Activated B cell treated with CpG ODN at 0.5 μM for 24 hours (primary cell): ENCODE measurements at places on chromosomes 7 and 10.

DNA sequence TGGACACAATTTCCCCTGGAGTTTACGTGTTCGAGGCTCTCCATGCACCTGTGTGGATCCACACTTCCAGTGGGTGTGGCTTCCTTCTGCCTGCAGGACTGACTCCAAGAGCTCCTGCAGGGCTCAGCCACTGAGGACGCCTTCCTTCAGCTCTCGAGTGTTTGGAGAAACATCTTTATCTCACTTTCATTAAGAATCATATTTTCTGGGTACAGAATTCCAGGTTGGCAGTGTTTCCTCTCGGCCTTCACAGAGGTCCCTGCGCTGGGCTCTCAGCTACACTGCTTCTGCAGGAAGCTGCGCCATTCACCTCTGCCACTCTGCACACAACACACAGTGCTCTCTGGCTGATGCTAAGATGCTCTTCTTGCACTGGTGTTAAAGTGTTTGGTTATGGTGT is 69.9 kb upstream of the NKX6-2 start:
- no peaks in the 10 kb centered on the region for H3K36me3 ChIP-seq
- H3K27ac ChIP-seq = no peak overlapping the region
- DNase-seq = peak; percentile 2
- H3K27me3 ChIP-seq = peaks cover 7% of the 10 kb centered on the region
- H3K4me3 ChIP-seq = no peak overlapping the region

GRCh38 chr7:91263384-91264045 is 718 bp upstream of the FZD1 start:
- peaks cover 21% of the 10 kb centered on the region for H3K4me1 ChIP-seq
- H3K4me3 ChIP-seq = peak overlapping the region; percentile 90
- H3K27me3 ChIP-seq = peaks cover 36% of the 10 kb centered on the region
- peaks cover 2% of the 10 kb centered on the region for H3K36me3 ChIP-seq

- H3K27ac ChIP-seq = no peak overlapping the region
- no peaks in the 10 kb centered on the region for H3K27me3 ChIP-seq
- H3K4me3 ChIP-seq = no peak overlapping the region
- peaks cover 53% of the 10 kb centered on the region for H3K4me1 ChIP-seq
- H3K36me3 ChIP-seq = peaks cover 43% of the 10 kb centered on the region
- DNase-seq = no peak
These were observed 7.3 kb downstream of the DMTF1 start for GRCh38 chr7:87159538-87159937.

- no peaks in the 10 kb centered on the region for H3K4me1 ChIP-seq
- DNase-seq = no peak
- H3K27ac ChIP-seq = no peak overlapping the region
- no peak overlapping the region for H3K4me3 ChIP-seq
- H3K36me3 ChIP-seq = no peaks in the 10 kb centered on the region
These were observed 36.5 kb upstream of the TMEM140 start for GRCh38 chr7:135111379-135111778.

DNA sequence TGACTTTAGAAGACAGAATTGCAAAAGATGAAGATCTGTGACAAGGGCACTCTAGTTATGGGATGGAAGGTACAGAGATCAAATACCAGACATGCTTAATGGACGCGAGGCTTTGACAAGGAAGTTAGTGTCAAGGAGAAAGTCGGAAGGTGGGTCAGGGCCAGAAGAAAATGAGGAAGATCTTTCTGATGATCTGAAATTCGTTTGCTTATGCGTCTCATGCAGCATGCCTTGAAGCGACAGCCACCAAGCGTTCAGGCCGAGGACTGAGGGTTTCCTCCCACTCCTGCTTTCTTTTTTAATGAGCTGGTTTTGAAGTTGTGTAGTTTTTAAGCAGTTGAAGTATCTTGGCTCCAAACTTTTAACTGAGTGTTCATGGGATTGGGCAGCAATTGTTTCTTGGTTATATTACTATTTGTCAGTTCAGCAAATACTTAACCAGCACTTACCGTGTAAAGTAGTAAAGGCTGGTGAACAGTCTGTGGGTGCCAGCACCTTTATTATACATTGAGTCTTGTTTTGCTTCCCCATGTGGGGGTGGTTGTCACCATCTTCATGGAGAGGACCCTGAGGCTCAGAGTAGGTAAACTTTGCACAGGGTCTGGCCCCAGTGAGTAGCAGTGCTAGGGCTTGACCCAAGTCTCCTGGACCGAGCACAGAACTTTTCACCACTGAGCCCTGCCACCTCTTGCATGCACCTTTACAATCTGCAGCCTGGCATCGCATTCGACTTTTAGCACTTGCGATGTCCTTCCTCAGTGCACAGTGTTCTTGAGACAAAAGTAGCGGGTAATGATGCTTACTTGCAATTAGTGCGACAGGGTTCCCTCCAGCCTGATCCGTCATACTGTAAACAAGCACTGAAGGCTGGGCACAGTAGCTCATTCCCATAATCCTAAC is 14.3 kb upstream of the BHLHA15 start:
- peaks cover 30% of the 10 kb centered on the region for H3K4me1 ChIP-seq
- no peak overlapping the region for H3K4me3 ChIP-seq
- peaks cover 43% of the 10 kb centered on the region for H3K36me3 ChIP-seq
- DNase-seq = no peak
- H3K27me3 ChIP-seq = peaks cover 11% of the 10 kb centered on the region
- no peak overlapping the region for H3K27ac ChIP-seq
